Thymus (tissue), 14 donors: ENCODE measurements at places on chromosomes 4 and X. TPM values are rescaled to one million over a fixed set of nuclear protein-coding genes. Genes with fewer than 3 reads are reported as not detected.

DNA sequence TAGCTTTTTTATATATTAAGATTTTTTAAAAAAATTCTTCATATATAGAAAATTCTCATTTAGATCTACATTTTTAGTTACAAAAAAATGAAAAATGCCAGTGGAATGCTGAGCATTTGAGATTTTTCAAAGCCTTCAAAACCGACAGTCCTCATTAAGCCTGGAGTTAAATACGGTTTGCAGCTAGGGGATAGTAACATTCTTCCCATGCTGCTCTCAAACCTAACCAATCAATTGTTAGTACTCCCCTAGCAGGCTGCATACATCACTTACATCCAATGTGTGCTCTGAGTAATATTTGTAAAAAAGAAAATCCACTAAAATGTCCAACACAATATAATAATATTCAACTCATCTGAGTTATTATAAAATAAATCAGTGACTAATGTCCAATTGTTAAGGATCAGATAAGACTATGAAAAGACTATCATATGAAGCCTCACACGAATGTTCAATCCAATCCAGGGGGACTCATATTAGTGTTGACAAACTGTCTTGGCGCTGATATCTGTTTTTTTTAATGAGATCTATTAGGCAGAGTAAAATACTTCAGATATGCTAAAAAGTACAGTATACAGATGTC, 227.6 kb upstream of the MAB21L2 start:
- DNase-seq, result no peak

GRCh38 chr4:155666344-155667221, at the start of gene GUCY1A1:
Gene GUCY1A1 (plus strand): TSS chr4:155666848. CDS start chr4:155696868, 30,020 bp downstream.
- DNase-seq, result no peak

DNA sequence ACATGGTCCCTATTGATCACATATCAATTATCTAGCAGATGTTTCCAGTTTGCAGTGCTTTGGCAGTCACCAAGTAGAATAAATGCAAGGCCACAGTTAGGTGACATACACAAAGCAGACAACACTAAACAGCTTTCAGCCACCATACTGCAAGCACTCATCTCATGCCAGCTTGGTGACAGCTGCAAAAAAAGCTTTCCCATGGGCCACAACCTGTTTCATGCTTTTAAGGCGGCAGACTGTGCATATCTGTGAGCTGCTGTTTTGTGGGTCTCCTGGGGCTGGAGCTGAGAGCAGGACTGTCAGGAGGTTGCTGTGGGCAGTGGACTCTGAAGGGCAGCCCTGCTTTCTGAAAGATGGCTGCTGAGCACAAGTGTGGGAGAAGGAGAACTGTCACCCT, 82.6 kb downstream of the FHDC1 start:
- no peak for DNase-seq

GRCh38 chrX:7214251-7214650, 66.3 kb upstream of the PUDP start:
- DNase-seq, result no peak

DNA sequence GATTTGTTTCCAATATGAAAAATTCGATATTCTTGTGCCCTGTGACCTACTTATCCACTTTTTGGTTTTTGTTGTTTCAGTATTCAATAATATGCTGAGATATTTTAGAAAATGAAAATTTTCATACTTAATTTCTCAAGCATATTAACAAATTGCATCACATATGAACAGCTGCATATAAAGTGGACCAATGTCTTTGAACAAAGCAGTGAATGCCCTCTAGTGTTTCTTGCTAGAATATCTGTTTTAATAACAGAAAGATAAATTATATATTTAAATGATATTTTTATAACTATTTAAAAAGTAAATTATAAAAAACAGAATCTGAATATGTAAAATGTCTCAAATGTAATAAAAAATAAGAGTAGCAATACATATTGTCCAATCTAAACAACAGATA, 31.7 kb upstream of the INTU start:
- no peak for DNase-seq

Gene WNK3
- 1.9 TPM for total RNA-seq

Gene GAB1
- 6.9 TPM for total RNA-seq

Gene MED14
- 16.1 TPM for total RNA-seq

Gene AFF2
- total RNA-seq, result 27.4 TPM
